ENCODE measurements at places on chromosomes 12 and 14.

GRCh38 chr12:131087302-131087818, 133.7 kb downstream of the ADGRD1 start:
- DNase-seq, result no peak
- no peak overlapping the region for H3K27ac ChIP-seq
- H3K36me3 ChIP-seq, result no peaks in the 10 kb centered on the region
- peaks cover 21% of the 10 kb centered on the region for H3K4me1 ChIP-seq
- peaks cover 7% of the 10 kb centered on the region for H3K27me3 ChIP-seq
- H3K4me3 ChIP-seq, result no peak overlapping the region

DNA sequence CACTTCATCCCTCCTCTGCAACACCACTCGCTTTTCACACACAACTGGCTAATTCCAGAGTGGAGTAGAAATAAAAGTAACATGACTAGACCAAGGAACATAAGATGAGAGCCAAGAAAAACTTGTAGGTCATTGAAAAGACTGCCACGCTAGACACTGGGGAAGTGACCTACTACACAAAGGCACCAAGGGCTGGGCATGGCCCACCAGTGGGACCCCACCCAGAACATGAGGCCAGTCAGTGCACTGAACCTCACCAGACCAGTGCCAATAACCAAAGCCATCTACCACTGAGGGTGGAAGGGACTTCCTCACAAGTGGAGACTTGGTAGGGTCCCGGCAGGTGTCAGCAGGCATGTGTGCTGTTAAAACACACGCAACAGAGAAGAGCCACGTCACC, 19.7 kb downstream of the FBLN5 start:
- H3K27me3 ChIP-seq, result no peaks in the 10 kb centered on the region
- no peaks in the 10 kb centered on the region for H3K4me1 ChIP-seq
- no peak overlapping the region for H3K4me3 ChIP-seq
- H3K36me3 ChIP-seq, result no peaks in the 10 kb centered on the region

GRCh38 chr14:95519699-95520098, 3.2 kb upstream of the SYNE3 start:
- H3K27me3 ChIP-seq, result no peaks in the 10 kb centered on the region
- H3K4me3 ChIP-seq, result peak overlapping the region; percentile 74
- no peaks in the 10 kb centered on the region for H3K36me3 ChIP-seq
- H3K27ac ChIP-seq, result peak overlapping the region; percentile 79

DNA sequence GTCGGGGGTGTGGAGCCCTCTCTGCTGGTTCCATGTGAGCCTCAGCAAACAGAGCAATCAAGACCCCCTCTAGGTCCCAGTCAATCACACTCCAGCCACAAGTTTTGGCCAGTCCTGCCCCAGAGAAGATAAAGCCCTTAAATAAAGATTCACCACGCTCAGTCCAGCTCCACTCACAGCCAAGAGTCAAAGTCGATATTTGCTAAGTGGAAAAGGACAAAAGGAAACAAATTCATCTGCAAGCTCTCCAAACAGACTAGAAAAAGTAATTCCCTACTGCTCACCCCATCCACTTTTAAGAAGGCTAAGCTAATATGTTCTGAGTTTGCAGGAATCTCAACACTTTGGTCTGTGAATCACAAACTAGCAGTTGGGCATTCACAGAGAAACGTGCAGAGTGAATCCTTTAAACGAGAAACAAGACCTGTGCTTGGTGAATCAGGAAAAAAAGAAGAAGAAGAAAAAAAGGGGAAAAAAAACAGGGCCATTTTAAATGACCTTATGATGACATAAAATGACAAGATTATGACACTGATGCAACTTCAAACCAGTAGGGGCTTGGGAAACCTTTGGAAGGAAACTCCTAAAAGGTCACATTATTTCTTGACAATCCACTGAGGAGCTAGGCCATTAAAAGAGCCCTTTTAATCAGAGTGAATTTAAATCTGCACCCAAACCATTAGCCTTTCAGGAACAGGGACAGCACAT, 41.8 kb upstream of the FOXN3 start:
- peaks cover 23% of the 10 kb centered on the region for H3K4me1 ChIP-seq
- no peaks in the 10 kb centered on the region for H3K36me3 ChIP-seq
- H3K27ac ChIP-seq, result no peak overlapping the region
- H3K4me3 ChIP-seq, result no peak overlapping the region

DNA sequence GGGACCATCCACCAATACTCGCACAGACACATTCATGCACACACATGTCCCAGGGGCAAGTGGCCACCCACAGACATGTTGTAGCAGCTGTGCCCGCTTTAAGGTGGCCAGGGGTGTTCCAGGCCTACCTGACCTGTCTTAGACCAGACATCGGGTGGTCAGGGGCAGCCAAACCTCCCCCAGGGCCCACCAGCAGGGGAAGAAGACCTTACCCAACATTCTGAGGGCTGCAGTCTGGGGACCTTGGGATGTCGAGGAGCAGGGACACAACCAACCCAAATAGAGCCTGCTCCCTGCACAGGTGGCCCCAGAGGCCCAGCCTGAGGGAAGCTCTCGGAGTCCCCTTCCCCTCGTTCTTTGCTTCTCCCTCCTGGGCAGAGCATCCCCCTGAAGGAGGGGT, 1.7 kb upstream of the TMEM119 start:
- H3K36me3 ChIP-seq, result no peaks in the 10 kb centered on the region
- no peak overlapping the region for H3K27ac ChIP-seq
- no peak for DNase-seq

- H3K4me3 ChIP-seq, result no peak overlapping the region
- no peaks in the 10 kb centered on the region for H3K4me1 ChIP-seq
- no peaks in the 10 kb centered on the region for H3K36me3 ChIP-seq
- H3K27me3 ChIP-seq, result no peaks in the 10 kb centered on the region
- no peak for DNase-seq
Observed at GRCh38 chr12:123519141-123520001, 14.1 kb downstream of the RILPL1 start.

DNA sequence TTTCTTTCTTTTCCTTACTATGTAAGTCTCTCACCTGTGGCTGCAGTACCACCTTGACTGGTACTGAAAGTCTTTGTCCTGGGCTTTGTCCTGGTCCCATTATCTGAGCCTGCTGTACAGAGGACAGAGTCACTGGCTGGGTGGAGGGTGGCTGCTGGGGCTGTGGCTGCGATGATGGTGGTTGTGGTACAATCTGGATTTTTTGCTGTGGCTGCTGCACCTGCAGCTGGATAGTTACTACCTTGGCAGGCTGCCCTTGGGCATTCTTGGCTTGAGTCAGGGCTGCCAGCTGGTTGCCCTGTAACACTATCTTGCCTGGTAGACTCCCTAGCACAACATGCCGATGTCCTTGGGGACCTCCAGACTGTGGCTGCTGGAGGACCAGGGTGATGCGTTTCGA, 27.0 kb downstream of the CHD8 start:
- H3K36me3 ChIP-seq, result peaks cover 41% of the 10 kb centered on the region
- no peaks in the 10 kb centered on the region for H3K27me3 ChIP-seq
- peaks cover 14% of the 10 kb centered on the region for H3K4me1 ChIP-seq
- H3K4me3 ChIP-seq, result no peak overlapping the region
- no peak overlapping the region for H3K27ac ChIP-seq

DNA sequence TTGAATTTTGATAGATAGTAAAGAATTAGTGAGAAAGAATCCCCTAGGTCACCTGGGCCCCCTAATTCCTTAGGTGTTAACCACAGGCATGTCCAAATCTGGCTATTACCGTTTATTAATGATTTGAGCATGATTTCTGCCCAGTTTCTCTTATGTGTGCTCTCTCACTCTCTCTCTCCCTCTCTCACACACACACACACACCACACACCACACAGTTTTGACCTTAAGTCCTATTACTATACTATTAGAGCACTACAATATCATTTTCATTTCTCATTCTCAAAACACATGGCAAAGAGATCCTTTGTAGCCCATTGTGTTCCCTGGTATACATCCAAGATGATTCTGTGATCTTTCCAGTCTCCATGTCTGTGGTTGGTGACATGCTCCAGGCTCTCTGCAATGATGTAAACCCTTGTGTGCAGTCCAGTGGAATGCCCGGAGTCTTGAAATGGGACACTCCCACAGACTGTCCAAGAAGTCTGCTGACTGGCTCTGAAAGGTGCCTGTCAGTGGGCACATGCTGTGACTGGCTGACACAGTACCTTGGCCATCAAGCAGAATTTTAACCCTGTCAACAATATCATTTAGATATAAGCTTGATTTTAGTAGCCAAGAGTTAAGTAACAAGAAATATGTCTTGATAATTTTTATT, 96.2 kb downstream of the FIGNL2 start:
- no peak overlapping the region for H3K4me3 ChIP-seq
- H3K36me3 ChIP-seq, result no peaks in the 10 kb centered on the region
- no peak for DNase-seq

DNA sequence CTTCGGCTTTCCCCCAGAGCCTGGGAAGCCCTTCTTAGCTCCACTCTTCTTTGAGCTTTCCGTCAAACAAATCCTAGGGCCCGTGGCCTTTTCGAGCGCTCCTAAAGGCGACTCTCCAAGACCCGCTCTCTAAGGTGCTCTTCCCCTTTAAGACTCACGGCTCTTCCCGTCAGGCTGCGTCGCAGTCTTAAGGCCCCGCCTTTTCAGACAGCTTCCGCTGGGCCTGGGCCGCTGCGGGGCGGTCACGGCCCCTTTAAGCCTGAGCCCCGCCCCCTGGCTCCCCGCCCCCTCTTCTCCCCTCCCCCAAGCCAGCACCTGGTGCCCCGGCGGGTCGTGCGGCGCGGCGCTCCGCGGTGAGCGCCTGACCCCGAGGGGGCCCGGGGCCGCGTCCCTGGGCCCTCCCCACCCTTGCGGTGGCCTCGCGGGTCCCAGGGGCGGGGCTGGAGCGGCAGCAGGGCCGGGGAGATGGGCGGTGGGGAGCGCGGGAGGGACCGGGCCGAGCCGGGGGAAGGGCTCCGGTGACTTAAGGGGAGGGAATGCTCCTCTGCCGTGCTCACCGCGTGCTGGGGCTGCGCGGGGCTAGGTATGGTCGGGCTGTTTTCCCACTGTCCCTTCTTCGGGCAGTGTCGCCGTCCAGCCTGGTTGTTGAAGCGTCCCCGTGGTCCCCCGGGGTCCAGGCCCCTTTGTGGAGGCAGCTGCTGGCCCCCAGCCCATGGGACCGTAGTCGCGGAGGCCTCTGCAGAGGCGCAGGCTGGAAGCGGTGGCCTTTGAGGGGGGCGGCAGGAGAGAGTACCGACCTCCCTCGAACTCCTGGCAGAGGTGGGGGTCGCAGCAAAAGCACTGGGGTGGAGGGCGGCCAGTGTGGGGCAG, at the start of gene PEX5:
TSS of gene PEX5 (plus strand) at position 289 of the 870 bp plus-strand sequence. CDS start 692 bp downstream, outside the sequence.
- peak within 1 kb of the TSS; percentile 96 for H3K4me3 ChIP-seq
- H3K27me3 ChIP-seq, result no peaks in the 10 kb centered on the region
- no peaks in the 10 kb centered on the region for H3K36me3 ChIP-seq
- peak within 1 kb of the TSS; percentile 90 for H3K27ac ChIP-seq

- peaks cover 45% of the 10 kb centered on the region for H3K4me1 ChIP-seq
- H3K27me3 ChIP-seq, result no peaks in the 10 kb centered on the region
- peak overlapping the region; percentile 31 for H3K27ac ChIP-seq
- DNase-seq, result no peak
- peak overlapping the region; percentile 98 for H3K4me3 ChIP-seq
- H3K36me3 ChIP-seq, result peaks cover 6% of the 10 kb centered on the region
Observed at GRCh38 chr12:6471989-6472360, 1.5 kb upstream of the VAMP1 start.

GRCh38 chr12:112559784-112560183, 141.0 kb downstream of the PTPN11 start:
- peaks cover 22% of the 10 kb centered on the region for H3K27me3 ChIP-seq
- H3K4me1 ChIP-seq, result no peaks in the 10 kb centered on the region
- no peak overlapping the region for H3K27ac ChIP-seq
- no peaks in the 10 kb centered on the region for H3K36me3 ChIP-seq

DNA sequence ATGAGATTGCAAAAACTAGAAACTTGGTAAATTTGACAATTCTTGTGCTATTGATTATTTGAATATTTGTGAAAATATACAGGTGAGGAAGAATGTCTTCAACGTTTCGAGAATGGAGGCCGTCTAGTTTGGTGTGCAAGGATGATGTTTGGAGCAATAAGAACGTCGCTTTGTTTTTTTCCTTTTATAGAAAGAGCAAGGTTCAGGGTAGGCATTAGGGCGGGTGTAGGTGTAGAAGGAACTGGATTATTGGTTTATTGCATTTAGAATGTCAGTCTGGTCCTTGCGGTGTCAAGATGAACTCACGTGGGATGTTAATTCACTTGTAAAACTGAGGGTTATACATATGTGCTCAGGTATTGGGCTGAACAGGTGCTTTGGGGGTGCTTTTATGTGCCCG, 1.1 kb downstream of the RPS26 start:
- peaks cover 8% of the 10 kb centered on the region for H3K36me3 ChIP-seq
- no peaks in the 10 kb centered on the region for H3K27me3 ChIP-seq
- H3K4me3 ChIP-seq, result peak overlapping the region; percentile 96
- peaks cover 66% of the 10 kb centered on the region for H3K4me1 ChIP-seq
- peak overlapping the region; percentile 89 for H3K27ac ChIP-seq

DNA sequence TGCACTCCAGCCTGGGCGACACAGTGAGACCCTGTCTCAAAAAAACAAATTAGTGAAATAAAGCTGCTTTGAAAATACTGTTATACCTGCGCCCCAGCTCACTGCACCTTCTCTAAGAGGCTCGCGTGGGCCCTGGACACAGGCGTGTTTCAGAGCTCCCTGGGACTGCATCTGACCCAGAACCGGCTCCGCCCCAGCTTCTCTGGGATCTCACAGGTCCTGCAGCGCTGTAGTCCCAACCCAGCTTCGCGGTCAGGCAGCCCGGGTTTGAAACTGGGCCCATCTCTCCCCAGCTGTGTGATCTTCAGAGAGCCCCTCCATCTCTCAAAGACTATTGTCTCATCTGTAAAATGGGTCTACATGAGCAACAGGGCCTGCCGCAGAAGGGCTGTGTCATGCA, 7.5 kb downstream of the RIMBP2 start:
- H3K27me3 ChIP-seq, result peaks cover 13% of the 10 kb centered on the region
- H3K27ac ChIP-seq, result no peak overlapping the region
- no peaks in the 10 kb centered on the region for H3K36me3 ChIP-seq
- DNase-seq, result no peak
- H3K4me3 ChIP-seq, result no peak overlapping the region

- no peaks in the 10 kb centered on the region for H3K4me1 ChIP-seq
- H3K36me3 ChIP-seq, result no peaks in the 10 kb centered on the region
- no peak overlapping the region for H3K4me3 ChIP-seq
- peaks cover 33% of the 10 kb centered on the region for H3K27me3 ChIP-seq
- no peak overlapping the region for H3K27ac ChIP-seq
Observed at GRCh38 chr12:131166717-131167116, 213.0 kb downstream of the ADGRD1 start.

- no peak overlapping the region for H3K4me3 ChIP-seq
- H3K27ac ChIP-seq, result no peak overlapping the region
- no peaks in the 10 kb centered on the region for H3K27me3 ChIP-seq
- H3K36me3 ChIP-seq, result no peaks in the 10 kb centered on the region
- DNase-seq, result no peak
- H3K4me1 ChIP-seq, result peaks cover 13% of the 10 kb centered on the region
Observed at GRCh38 chr12:131509701-131510100, 201.2 kb upstream of the SFSWAP start.

- no peaks in the 10 kb centered on the region for H3K36me3 ChIP-seq
- DNase-seq, result no peak
- no peaks in the 10 kb centered on the region for H3K4me1 ChIP-seq
- H3K4me3 ChIP-seq, result no peak overlapping the region
Observed at GRCh38 chr14:85087201-85087600, 442.7 kb upstream of the FLRT2 start.

DNA sequence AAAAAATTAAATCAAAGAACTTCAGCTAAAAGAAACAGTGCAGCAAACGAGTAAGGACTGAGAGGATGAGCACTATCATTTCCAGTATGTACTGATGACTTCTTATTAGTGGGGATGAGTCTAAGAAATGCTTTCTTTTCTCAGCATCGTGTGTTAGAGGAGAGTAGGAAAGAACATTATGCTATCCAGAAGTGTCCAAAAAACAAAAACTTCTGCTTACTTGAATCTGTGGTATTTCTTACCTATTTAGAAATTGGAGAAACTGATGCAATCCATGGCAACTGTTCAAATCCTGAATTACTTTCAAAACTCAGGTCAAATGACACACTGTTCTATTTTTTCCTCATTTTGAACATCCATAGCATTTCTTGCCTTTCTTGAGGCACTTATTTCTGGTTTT, 23.7 kb downstream of the ABCD2 start:
- DNase-seq, result no peak
- peaks cover 11% of the 10 kb centered on the region for H3K36me3 ChIP-seq
- H3K27me3 ChIP-seq, result no peaks in the 10 kb centered on the region
- peak overlapping the region; percentile 90 for H3K27ac ChIP-seq
